ENCODE measurements at places on chromosomes 4 and X.

DNA sequence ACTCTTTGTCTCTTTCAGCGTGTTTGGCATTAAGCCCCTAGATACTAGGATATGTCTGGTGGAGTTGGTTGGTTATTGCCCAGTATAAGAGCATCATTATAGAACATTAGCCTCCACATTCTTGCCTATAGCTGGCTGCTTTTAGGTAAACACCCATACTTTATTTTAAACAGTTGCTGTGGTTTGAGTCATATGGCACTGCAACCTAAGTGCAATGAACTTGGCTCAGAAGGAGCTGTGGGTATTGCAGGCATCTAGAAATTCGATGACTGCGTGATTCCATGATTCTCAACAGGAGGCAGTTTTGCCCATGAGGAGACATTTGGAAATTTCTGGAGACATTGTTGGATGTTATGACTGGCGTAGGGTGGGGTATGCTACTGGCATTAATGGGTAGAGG is 49.5 kb downstream of the DCLK2 start:
- DNase-seq: no peak

DNA sequence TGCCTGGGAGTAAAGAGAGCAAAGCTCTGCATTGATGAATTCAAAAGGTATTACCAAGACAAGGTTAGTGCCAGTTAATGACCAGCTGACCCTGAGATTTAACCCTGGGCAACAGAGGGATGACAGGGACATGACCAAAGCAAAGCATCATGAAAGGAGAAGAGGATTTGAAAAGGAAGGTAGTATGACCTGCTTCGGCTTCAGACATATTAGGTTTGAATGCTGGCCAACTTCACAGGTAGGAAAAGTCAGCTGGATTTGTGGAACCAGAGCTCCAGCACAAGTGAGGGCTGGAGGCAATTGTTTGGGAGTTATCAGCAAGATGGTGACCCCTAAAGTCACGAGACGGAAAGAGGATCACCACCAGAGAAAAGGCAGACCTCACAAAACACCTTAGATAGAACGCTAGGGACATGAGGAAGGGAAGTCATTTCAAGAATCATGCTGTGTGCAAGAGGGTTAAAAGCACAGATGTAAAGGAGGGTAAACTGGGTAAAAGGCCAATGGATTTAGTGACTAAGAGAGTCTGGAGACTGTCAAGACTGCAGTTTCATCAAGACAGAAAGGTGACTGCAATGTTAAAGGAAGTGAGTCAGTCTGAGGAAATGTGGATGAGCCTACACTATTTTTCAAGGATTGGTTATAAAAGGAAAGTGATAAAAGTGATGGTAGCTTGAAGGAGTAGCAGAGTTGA is 45.6 kb downstream of the SH3RF1 start:
- DNase-seq: no peak

GRCh38 chr4:115274545-115274944 is 161.1 kb upstream of the NDST4 start:
- DNase-seq: no peak

DNA sequence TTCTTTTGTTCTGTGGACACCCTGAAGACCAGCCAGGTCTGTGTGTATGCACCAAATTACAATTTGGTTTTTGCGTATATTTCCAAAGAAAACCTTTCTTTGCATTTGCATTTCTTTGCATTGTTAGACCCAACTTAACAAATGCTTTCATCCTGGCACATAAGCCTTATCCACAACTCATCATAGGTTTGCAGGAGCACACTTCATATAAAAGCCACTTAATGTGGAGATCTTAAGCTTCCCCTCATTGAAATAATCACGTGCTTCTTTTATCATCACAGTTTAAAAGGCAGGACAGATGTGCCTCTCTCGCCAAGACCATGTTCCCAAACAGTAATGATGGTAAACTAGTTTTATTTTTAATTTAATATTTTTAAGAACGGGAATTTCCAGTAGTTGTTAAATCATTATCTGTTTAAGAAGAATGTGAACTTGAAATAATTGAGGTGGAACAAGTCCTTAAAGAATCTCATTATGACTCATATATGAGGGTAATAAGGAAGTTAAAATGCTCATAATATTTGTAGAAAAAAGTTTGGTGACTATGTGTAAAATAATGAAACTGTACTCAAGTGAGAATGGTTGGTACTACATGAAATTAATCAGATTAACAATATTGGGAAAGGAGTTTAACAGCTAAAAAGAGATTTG is 65.5 kb downstream of the GLRA3 start:
- DNase-seq: no peak

DNA sequence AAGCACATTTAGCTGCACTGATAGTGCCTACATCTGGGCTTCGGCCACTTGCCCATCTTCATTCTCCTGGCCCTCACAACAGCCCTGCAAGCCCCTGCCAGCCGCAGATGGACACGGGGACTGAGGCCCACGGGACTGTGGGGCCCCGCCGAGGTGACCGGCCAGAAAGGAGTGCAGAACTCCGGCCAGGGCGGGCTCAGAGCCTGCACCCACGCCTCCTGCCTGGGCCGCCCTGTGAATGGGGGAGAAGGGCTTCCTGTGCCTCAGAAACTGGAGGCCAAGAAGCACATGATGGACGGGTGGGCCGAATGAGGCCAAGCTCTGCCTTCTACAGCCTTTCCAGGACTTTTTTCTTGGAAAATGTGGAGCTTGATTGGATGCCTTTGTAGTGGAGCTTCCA is 35.7 kb upstream of the HGFAC start:
- no peak for DNase-seq

GRCh38 chr4:186700746-186701145 is 22.9 kb downstream of the FAT1 start:
- DNase-seq: no peak

- no peak for DNase-seq
These were observed 160.4 kb downstream of the CRLF2 start for GRCh38 chrX:1052021-1052420.

All from upper lobe of left lung (tissue), 6 donors.